ENCODE measurements at places on chromosomes 6 and 20.

DNA sequence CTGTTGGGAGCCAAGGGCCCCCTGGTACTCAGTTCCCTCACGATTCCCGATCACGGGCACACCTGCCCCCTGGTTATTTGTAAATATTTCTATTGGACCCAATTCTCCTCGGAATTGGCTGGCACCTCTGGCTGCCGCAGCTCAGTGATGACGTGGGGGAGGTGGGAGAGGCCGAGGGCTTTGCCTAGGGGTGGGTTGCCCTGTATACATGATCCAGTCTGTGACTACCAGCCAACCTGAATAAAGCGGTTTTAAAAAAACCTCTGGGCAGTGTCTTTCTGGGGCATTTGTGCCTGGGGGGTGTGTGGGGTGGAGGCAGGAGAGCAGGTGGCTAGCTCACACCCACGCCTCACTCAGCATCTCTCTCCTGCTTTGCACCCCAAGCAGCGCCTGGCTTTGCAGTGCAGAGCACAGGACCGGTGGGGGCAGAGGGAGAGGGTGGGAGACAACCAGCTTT is 42.2 kb downstream of the VSTM2L start:
- H3K27me3 ChIP-seq: no peaks in the 10 kb centered on the region
- H3K27ac ChIP-seq: no peak overlapping the region
- DNase-seq: no peak
- H3K4me1 ChIP-seq: no peaks in the 10 kb centered on the region
- no peaks in the 10 kb centered on the region for H3K36me3 ChIP-seq

GRCh38 chr6:73521351-73521985 is 636 bp upstream of the EEF1A1 start:
- H3K36me3 ChIP-seq: peaks cover 15% of the 10 kb centered on the region
- no peak for DNase-seq
- peak overlapping the region; percentile 97 for H3K4me3 ChIP-seq
- no peaks in the 10 kb centered on the region for H3K27me3 ChIP-seq
- peak overlapping the region; percentile 77 for H3K27ac ChIP-seq

GRCh38 chr6:18725449-18725848 is 338.3 kb downstream of the RNF144B start:
- H3K4me1 ChIP-seq: no peaks in the 10 kb centered on the region
- H3K27me3 ChIP-seq: no peaks in the 10 kb centered on the region
- no peaks in the 10 kb centered on the region for H3K36me3 ChIP-seq
- no peak overlapping the region for H3K27ac ChIP-seq

GRCh38 chr6:51303338-51303737 is 484.7 kb downstream of the TFAP2B start:
- no peaks in the 10 kb centered on the region for H3K27me3 ChIP-seq
- no peaks in the 10 kb centered on the region for H3K36me3 ChIP-seq
- DNase-seq: no peak
- H3K4me1 ChIP-seq: no peaks in the 10 kb centered on the region
- no peak overlapping the region for H3K27ac ChIP-seq

GRCh38 chr6:44116641-44117382 is 10.4 kb downstream of the MRPL14 start:
- peaks cover 16% of the 10 kb centered on the region for H3K36me3 ChIP-seq
- no peak overlapping the region for H3K27ac ChIP-seq
- no peak overlapping the region for H3K4me3 ChIP-seq
- DNase-seq: no peak
- peaks cover 5% of the 10 kb centered on the region for H3K4me1 ChIP-seq
- H3K27me3 ChIP-seq: no peaks in the 10 kb centered on the region

- no peaks in the 10 kb centered on the region for H3K27me3 ChIP-seq
- H3K4me1 ChIP-seq: no peaks in the 10 kb centered on the region
- H3K27ac ChIP-seq: no peak overlapping the region
These were observed 197.7 kb downstream of the FAXC start for GRCh38 chr6:99151634-99152346.

- H3K36me3 ChIP-seq: peaks cover 7% of the 10 kb centered on the region
- no peak overlapping the region for H3K27ac ChIP-seq
- DNase-seq: no peak
- no peak overlapping the region for H3K4me3 ChIP-seq
These were observed 9.5 kb downstream of the RPL10A start for GRCh38 chr6:35477551-35478179.
